ENCODE measurements at places on chromosomes 11 and 22. TPM values are rescaled to one million over a fixed set of nuclear protein-coding genes. Genes with fewer than 3 reads are reported as not detected.
A peak's percentile ranks its signal among the peaks of the same experiment; 100 is the strongest.

DNA sequence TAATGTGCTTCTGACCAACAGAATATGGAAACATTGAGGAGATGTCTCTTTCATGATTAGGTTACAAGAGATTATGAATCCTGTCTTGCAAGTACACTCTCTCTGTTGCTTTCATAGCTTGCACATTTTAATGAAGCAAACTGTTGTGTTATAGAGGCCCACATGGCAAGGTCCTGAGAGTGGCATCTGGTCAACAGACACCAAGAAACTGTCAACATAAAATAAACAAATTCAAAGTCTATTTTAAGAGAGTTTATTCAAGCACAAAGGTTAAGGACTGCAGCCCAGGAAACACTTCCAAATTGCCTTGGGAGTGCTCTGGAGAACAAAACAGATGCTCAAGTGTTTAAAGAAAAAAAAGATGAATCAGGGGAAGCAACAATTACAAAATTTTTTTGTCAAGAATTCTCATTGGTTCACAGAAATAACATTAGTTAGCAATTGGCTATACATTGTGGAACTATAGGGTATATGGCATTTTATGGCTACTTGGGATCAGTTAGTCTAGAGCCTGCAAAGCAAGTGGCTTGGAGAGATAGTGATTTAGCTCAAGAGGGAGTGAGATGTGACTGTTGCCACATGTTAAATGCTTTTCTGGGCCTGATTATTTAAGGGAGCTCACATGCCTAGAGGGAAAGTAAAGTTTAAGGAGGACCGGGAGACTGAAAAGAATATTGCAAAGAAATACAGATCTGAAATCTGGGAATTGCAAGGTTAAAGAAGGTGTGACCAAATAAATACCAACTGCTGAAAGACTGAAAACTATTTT, 54.6 kb downstream of the CTSC start:
- DNase-seq: no peak

GRCh38 chr22:20247010-20247505, 21.1 kb downstream of the RTN4R start:
- no peak for DNase-seq

DNA sequence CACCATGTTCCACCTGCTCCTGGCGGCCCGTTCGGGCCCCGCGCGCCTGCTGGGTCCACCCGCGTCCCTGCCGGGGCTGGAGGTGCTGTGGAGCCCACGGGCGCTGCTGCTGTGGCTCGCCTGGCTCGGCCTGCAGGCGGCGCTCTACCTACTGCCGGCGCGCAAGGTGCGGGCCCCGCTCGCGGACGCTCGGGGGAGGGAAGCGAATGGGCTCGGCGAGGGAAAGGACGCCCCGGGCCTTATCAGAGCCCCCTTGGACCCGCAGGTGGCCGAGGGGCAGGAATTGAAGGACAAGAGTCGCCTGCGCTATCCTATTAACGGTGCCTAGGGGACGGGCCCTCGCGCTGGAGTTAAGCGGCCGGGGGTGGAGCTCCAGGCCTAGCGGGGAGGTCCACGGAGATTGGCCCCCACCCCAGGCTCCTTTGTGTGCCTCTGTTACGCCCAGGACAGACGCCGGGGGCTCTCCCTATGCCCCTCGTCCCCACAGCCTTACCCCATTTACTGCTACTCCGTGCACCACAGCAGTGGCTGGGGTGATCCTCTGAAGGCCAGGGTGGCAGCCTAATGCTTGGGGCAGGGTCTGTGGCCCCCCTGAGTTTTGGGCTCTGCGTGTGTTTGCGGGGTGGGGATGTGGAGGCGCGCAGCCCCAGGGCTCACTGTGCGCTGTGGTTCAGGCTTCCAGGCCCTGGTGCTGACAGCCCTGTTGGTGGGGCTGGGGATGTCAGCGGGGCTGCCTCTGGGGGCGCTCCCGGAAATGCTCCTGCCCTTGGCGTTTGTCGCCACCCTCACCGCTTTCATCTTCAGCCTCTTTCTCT, 1.1 kb downstream of the TM7SF2 start:
- DNase-seq: peak; percentile 54

- DNase-seq: no peak
Measured at GRCh38 chr22:27063406-27063805, 406.0 kb downstream of the MIAT start.

DNA sequence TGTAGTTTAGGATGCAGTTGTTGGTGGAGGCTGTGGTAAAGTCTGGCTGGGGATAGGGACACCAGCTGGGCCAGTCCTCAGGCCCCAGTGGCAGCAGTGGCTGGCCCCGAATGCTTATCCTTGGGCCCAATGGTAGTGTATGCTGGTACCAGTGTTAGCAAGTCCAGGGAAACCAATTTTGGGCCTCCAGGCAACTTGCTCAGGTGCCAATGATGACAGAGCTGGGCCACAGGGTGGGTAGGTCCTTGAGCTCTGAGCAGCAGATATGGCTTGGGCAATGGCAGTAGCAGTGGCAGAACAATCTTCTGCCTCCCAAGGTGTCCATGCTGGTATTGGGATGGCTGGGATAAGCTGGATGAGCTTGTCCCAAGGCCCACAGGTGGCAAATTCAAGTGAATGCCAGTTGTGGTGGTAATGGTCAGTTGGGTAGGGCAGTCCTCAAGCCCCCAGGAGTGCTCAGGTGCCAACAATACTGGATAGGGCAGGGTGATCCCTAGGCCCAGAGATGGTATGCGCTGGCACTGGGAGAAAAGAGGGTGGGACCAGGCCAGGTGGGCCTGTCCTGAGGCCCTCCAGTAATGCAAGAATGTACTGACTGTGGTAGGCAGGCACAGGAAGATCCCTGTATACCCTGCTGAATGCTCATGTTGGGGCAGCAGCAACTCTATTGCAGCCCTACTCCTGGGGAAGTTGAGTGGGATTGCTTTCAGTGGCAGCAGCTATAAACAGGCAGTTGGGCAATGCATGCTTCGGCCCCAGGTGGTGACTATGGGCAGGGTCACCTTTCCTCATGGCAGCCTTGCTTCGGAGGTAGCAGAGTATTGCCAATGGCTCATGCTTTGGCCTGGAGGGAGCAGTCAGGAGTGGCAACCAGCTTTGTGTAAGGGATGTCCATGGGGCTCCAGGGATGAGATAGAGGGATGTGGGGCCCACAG, 54.7 kb downstream of the KCNQ1OT1 start:
- no peak for DNase-seq

- DNase-seq: no peak
Measured at GRCh38 chr22:21683401-21683811, 17.6 kb downstream of the PPIL2 start.

GRCh38 chr11:126331286-126331685, 24.2 kb upstream of the ST3GAL4 start:
- no peak for DNase-seq

- DNase-seq: no peak
Measured at GRCh38 chr11:113016905-113017304, 55.7 kb downstream of the NCAM1 start.

- DNase-seq: no peak
Measured at GRCh38 chr11:76471382-76471781, 26.6 kb downstream of the EMSY start.

DNA sequence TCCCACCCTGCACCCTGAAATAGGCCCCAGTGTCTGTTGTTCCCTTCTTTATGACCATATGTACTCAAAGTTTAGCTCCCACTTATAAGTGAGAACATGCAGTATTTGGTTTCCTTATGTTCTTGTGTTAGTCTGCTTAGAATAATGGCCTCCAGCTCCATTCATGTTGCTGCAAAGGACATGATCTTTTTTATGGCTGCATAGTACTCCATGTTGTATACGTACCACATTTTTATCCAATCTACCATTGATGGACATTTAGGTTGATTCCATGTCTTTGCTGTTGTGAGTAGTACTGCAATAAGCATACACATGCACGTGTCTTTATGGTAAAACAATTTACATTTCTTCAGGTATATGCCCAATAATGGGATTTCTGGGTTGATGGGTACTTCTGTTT, 59.4 kb upstream of the ANGPTL5 start:
- DNase-seq: no peak

The CFAP300 gene
- total RNA-seq: 2.1 TPM

The KCNJ4 gene
- total RNA-seq: not detected

The MCHR1 gene
- not detected for total RNA-seq

The CALCB gene
- not detected for total RNA-seq

The OR2AG1 gene
- total RNA-seq: not detected

The C11orf42 gene
- not detected for total RNA-seq

The MAJIN gene
- total RNA-seq: not detected

The IL17RA gene
- total RNA-seq: 14.6 TPM

Measured in SJSA1 (cell line).